Peyer's patch (tissue), 4 donors: ENCODE measurements at places on chromosomes 5 and 9.

GRCh38 chr5:36444582-36445418 lies 143.1 kb upstream of the RANBP3L start:
- no peak for DNase-seq

DNA sequence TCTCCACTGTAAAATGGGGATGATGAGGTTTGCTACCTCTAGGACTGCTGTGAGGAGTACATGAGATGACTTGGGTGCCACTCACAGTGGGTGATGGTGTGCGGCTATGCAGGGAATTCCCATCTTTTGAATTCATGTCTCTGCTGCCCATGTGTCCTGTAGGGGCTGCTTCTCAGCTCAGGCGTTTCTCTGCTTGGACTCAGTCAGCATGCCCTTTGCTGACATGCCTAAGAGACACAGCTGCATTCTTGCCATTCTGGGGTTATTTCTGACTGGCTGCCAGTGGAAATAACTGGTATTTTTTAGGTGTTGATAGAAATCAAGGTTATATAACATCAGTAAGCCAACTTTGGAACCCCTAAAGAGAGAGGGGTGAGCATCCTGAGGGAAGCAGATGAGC lies 24.3 kb upstream of the XPA start:
- no peak for DNase-seq

DNA sequence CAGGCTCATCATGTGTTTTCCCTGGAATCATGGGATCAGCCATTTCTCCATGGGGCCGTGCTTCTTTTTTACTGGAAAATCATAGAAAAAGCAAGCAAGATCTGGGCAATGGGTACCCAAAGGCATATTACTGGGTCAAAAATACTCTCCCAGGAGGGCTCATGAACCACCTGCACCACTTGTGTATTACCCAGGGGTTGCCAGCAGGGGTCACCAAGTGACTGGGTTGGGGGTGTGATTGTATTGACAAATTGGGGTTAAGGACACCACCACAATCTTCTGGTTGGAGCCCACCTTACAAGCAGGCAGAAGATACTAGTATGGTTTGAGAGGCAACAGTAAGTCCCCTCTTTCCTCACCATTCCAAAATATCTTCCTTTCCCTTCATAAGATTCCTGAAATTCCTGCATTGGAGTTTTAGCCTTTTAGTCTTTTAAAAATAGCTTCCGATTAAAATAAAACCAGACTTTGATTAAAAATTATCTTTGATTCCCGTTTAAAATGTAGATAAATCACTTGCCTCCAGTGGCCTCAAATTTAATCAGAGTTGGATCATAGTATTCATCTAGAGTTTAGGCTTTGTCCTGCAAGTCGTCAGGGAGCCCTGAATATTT lies 603.3 kb downstream of the KIF4B start:
- no peak for DNase-seq

GRCh38 chr9:72579880-72580550 lies 58.6 kb downstream of the TMC1 start:
- no peak for DNase-seq

GRCh38 chr9:13189362-13189761 lies 90.1 kb downstream of the MPDZ start:
- no peak for DNase-seq

DNA sequence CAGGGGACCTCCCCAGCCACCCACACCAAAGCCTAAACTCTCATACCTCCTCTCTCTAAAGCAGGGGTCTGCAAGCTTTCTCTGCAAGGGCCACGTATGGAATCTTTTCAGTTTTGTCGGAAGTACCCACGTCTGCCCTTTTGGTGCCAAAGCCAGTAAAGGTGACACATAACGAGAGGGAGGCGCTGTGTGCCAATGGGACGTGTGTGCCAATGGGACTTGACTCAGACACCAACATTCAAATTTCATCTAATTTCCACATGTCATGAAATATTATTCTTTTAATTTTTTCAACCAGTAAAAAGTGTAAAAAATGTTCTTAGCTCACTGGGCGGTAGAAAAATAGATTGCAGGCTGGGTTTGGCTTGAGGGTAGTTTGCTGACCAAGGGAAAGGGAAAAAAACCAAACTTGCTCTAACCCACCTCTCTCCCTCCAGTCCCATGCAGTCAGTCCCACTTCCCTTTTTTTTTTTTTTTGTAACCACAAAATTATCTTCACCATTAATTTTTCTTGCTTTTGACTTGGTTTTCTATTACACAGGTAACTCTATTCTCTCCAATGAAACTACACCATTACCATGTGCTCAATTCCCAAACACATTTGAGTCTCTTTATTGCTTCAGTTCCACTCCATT lies 25.5 kb downstream of the OR2V1 start:
- DNase-seq = peak; percentile 43

DNA sequence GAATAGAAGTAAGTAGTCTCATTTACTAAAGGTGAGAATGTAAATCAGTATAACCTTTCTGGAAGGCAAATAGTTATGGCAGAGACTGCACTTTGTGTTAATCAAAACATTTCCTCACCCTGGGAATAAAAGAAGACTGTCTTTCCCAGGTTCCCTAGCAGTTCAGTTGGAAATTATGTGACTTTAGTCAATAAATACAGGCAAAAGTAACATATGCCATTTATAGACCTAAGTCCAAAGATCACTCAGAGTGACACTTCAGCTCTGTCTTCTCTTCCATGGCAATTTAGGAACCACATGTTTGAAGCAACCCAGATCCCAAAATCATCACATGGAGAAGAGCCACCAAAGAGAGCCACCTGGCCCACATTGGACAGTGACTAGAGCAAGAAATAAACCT lies 160.7 kb upstream of the SV2C start:
- no peak for DNase-seq

GRCh38 chr5:136141561-136141960 lies 8.9 kb downstream of the SMAD5 start:
- no peak for DNase-seq

DNA sequence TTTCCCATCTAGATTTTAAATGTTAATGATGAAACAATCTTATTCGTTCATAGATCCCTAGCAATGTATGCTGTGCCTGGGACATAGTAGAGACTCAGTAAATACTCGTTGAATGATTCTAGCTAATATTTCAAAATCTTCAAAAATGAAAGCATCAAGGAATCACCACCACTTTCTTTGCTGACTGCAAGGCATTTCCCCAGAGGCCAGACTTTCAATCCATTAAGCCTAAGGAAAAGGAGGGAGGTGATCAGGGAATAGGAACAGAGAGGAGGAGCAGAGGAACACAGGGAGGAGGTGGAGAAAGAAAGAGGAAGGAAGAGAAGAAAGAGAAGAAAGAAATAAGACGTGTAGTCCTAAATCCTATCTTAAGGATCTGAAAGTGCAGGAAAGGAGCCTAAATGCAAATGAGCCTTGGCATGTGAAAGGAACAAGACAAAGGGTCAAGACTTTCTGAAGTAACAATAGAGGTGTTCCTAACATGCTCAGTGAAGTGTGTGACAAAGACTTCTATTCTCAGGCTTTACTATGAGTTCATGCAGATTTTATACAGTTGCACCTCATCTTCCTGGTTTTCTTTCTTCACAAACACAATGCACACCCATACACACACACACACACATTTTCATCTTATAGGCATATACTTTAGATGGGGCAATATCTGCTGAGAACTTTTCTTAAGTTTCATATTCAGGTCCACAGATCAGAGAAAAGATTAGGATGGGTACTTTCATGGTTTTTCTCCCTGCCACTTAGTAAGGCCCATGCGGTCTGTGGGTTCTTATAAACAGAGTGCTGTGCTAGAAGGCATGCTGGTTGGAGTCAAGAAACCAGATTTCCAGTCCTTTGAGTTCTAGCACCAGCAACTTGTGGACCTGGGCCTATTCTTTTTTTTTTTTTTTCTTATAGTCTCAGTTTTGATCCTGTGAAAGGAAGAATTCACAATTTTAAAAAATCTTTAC lies 512.2 kb upstream of the TNC start:
- no peak for DNase-seq

DNA sequence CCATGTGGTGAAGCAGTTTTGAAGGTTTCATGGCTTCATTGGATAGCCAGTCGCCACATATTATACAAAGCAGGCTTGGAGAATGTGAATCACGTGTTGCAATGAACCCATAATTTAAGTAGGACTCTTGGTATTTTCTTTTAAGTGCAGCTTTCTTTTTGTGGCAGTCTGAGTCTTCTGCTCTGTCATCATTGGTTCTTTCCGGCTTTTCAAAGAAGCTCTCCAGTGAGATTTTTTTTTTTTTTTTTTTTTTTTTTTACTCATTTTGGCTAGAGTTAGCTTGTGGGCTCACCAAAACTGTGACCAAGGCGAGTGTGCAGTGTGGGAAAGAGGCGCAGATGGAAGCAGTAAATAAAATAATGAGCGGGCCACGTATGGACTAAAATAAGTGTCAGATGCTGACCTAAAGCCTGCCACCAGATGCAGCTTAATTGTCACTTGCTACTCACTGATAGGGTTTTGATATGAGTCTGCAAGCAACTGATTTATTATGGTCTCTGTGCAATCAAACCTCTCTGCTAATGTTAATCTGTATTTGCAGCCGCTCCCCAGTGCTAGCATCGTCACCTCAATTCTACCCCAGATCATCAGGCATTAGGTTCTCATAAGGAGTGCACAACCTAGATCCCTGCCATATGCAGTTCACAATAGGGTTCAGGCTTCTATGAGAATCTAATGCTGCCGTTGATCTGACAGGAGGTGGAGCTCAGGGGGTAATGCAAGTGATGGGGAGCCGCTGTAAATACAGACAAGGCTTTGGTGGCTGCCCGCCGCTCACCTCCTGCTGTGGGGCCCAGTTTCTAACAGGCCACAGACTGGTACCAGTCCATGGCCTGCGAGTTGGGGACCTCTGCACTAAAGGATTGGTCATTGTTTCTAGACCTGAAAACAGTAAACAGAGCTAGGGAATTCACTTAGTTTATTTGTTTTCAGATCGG lies 45.5 kb upstream of the LARP1 start:
- no peak for DNase-seq

- DNase-seq = no peak
Observed at GRCh38 chr9:20925256-20926045, 106.0 kb downstream of the HACD4 start.

GRCh38 chr5:69300537-69301203 lies 31.9 kb downstream of the CCDC125 start:
- DNase-seq = no peak

DNA sequence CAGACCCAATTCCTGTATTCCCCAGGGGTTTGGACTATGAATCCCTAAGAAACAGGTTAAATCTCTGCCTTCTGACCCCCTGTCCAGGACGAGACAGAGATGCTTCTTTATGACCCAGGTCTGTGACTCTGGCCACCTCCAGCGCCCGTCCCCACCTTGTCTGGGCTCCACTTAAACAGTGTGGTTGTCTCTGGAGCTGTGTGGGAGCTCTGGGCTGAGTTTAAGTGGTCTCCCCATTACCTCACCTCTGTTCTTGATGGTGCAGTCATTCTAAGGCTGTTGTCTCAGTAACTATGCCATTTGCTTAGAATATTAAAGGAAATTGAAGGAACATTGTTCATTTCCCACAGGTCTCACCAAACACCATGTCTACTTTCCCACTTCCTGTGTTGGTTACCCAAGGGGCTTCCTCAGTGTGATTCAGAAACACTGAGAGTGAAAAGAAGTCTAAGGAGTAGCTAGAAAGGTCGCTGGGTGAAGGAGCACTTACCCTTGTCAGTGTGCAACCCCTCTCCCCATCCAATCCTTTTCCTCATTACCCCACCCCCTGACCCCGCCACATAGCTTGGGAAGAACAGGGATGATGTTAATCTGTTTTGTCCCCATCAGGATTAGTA lies 127.8 kb upstream of the CKMT2 start:
- DNase-seq = no peak
